ENCODE measurements at places on chromosomes 4 and X.

DNA sequence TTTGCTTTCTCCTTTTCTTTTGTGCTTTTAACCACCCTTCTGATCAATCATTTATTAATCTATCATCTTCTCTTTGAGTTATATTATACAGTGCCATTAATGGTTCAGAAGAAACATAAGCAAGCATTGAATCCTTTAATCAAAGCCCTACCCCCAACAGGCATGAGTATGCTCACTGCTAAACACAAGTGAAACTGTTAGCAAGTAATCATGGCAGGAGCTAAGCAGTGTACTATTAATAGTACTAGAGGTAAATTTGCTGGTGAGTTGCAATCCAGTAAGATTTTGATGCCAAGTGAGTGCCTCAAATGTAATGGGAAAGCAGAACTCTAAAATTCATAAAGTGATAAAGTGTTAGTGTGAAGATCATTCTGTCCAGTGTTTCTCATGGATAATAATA, 57.2 kb downstream of the FNIP2 start:
- no peak for DNase-seq

DNA sequence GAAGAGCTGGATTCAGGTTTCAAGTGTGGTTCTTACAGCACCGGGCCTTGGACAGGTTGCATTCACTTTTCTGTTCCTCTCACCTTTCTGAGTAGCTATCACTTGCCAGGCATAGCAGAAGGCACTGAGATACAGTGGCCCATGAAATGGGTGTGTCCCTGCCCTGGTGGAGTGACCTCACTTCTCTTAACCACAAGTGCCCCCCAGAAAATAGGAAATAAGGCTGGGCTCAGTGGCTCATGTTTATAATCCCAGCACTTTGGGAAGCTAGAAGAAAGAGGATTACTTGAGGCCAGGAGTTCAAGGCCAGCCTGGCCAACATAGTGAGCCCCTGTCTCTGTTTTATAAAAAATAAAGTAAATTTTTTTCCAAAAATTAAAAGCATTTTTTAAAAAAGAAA, 101.7 kb upstream of the KIT start:
- no peak for DNase-seq

- no peak for DNase-seq
These were observed 56.0 kb upstream of the STPG2 start for GRCh38 chr4:98199247-98199646.

DNA sequence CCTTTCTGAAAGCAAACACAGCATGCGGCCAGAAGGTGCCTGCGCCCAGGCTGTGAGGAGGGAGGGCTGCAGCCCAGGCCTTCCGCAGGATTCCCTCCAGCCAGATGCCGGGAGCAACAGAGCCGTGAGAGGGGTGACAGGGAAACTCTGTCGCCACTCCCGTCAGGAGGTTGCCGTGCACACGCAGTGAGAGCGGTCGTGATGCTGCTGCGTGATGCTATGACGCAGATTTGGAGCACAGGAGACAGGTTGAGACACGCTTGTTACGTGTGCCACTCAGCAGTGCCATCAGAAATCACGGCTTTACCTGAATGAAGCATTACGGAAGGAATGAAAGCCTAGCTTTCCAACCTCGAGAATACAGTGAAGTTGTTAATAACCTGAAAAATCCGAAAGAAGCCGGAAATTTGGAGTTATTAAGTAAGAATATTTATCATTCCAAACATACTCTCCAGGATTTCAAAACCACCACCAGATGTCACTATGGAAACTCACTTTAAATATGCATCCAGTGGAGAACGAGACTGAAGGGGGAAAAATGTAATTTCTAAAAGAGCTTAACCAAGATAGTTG, 54.4 kb downstream of the FAT1 start:
- peak; percentile 82 for DNase-seq

GRCh38 chr4:80495865-80496264, 160.3 kb downstream of the CFAP299 start:
- DNase-seq: no peak

GRCh38 chr4:152880263-152880662, 55.9 kb upstream of the FHDC1 start:
- DNase-seq: no peak

GRCh38 chrX:24767557-24767956, 73.8 kb downstream of the POLA1 start:
- DNase-seq: no peak

- DNase-seq: no peak
These were observed 180.8 kb downstream of the AMELX start for GRCh38 chrX:11474021-11474420.

- DNase-seq: no peak
These were observed 64.0 kb upstream of the NFKB1 start for GRCh38 chr4:102437111-102437510.

All from cerebellar cortex (tissue), 1 donor.